CD4-positive, alpha-beta T cell treated with Interleukin-2 at 100 ng/mL for 4 hours (primary cell): ENCODE measurements at places on chromosomes 11 and 22.

- DNase-seq = no peak
Observed at GRCh38 chr22:49197505-49197904, 630.2 kb downstream of the BRD1 start.

DNA sequence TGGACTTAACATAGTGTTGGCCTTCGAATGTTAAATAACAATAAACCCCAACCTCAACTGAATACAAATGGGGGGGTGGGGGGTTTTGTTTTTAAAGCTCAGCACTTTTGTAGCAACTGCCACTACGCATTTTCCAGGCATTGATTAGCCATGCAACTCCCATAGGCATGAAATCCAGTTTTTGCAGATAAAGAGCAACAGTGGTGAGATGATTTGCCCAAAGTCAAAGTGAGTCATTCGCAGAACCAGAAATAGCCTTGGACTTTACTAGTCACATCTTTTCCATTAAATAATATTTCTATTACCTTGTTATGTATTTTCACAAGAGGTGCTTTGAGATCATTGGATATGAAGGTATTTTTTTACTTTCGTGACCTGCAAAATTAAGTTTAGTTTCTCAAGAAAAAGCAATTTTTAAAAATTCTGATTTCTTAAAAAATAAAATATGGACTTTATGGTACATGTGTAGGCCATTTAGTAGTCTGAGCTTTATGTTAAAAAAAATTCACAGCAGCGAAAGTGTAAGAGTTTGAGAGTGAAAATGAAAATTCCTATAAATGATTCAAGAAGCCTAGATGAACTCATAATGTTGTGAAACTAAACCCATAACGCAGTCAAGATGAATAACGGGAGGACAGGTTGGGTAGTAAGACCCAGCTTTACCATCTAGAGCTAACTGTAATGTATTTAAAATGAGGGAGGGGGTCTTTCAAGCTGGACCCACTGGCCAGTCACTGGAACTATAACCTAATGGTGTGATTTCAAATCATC, 1.9 kb upstream of the PHF21A start:
- DNase-seq = no peak

- DNase-seq = no peak
Observed at GRCh38 chr11:937841-938261, 12.2 kb downstream of the AP2A2 start.

DNA sequence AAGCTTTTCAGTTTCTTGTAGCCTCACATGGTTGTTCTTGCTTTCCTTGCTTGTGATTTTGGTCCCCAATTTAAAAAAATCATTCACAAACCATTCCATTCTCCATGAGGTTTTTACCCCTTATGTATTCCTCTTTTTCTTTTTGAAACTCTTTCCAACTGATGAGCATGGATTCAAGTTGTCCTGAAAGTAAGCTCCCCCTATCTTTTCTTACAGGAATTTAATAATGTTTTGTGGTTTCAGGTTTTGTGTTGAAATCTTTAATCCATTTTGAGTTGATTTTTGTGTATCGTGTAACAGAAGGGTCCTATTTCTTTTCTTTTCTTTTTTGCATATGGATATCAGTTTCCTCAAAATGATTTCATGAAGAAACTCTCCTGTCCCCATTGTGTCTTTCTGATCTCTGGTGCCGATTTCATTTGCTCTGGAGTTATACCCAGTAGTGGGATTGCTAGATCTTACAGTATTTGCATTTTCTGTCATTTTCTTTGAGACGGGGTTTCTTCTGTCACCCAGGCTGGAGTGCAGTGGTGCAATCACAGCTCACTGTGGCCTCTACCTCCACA, 58.5 kb downstream of the LRRC74B start:
- no peak for DNase-seq

DNA sequence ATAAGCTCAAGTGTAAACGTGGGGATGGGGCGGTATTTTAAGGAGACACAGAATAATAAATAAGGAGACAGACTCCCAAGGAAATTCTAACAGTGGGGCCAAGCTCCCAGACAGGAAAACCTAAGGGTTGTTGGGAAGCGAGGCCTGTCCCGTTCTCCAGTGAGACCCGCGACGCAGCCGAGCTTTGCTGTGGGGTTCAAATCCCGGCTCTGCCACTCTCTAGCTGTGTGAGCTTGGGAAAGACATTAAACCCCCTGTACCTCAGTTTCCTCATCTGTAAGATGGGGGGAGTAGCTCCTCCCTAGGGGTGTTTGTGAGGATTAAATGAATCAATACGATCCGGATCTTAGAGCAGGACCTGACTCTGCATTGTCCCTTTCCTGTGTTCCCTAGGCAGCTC, 106.8 kb downstream of the TRIM29 start:
- no peak for DNase-seq

- DNase-seq = no peak
Observed at GRCh38 chr11:125402435-125402834, 93.6 kb downstream of the FEZ1 start.

- no peak for DNase-seq
Observed at GRCh38 chr22:36027935-36028645, 534 bp downstream of the RBFOX2 start.

DNA sequence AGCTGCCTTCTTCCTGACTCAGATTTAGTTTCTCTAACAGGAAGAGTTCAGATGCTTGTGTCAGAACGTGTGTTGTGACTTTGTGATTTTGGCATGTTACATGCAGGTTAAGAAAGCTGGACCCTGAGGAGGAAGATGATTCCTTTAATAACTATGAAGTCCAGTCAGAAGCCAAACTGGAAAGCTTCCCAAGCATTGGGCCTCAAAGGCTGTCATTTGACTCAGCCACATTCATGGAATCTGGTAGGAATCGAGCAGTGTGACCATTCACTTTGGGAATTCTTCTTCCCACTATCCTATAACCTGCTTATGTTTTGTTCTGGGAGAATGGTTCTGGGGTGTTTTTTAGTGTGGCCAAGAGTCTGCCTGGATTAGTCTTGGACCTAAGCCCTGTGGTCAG, 48.0 kb downstream of the CABIN1 start:
- no peak for DNase-seq

DNA sequence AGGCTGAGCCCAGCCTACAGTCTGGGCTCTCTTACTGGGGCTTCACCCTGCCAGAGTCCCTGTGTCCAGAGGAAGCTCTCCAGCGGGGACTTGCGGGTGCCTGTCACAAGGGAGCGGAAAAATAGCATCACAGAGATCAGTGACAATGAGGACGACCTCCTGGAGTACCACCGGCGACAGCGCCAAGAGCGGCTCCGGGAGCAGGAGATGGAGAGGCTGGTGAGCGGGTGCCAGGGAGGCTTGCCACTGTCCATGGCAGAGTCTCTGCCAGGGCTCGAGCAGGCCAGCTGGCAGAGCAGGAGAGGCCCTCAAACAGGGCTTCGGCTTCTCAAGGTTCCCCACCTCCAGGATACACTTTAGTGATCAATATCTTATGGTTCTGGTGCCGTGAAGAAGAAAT, 21.0 kb downstream of the PHLDB1 start:
- DNase-seq = no peak

DNA sequence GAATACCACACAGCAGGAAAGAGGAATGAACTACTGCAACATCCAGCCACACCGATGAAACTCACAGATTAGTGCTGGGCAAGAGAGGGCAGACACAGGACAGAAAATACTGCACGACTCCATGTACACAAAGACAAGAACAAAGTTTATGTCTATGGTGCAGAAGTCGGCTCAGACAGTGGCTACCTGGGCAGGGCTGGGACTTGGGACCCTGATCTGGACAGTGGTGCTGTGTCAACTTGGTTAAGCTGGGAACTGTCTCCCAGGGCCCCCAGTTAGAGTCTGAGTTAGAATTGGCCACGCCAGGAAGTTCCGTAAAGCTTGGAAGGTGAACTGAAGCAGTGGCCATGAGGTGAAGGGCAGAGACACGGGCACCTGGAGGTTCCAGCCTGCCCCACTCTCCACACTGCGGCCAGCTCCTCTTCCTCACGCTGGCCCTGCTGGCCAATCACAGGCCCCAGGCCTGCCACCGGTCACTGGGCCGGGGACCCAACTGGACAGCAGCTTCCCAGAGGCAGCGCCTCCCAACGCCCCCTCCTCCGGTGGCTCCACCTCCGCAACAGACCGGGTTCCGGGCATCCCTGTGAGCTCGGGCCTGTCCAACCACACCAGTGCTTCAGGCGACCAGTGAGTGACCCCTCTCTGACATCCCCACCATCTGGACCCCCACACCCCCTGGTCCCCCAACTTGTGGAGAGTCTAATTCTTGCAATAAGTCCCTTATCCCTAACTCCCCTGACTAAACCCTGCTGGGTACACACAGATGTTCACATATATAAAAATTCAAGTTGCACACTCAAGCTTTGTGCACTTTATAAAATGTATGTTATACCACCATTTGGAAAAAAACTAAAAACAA, 93.7 kb downstream of the MICAL3 start:
- no peak for DNase-seq
